ENCODE measurements at places on chromosomes 12 and 14.
A peak's percentile ranks its signal among the peaks of the same experiment; 100 is the strongest.

DNA sequence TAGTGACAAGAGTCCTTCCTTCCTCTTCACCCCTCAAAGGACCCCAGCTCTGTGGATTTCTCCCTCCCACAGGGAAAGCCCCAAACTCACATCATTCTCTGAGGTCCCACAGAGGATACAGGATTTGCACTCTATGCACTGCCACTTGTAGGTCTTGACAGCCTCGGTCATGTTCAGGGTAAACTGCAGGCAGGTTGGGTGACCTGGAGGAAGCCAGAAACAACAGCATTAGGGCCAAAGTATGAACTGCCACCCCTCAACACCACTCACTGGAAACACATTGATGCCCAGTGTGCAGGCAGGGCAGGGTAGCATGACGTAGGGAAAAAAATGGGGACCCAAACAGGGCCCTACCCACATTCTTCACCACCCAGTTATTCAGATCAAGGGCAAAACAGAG is 264.4 kb downstream of the DPF3 start:
- DNase-seq = no peak

- no peak for DNase-seq
Observed at GRCh38 chr12:82644896-82645295, 41.8 kb upstream of the TMTC2 start.

GRCh38 chr12:94714378-94715114 is 64.2 kb upstream of the TMCC3 start:
- no peak for DNase-seq

DNA sequence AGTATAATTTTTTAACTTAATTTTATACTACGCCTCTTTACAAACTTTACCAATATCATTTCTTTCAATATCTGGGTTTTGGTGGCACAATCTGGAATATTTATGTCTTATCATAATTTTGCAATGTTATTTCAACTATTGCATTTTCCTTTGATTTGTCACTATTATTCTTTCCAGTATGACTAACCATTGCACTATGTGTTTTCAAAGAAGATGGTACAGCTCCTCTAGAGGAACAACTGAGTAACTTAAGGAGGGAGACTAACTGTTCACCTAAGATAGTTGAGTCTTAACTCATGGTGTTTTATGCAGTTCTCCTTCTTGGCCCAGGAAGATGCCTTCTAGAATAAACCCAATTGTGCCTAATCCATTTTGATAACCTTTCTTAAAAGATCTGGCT is 60.5 kb upstream of the KIF21A start:
- no peak for DNase-seq

GRCh38 chr12:31321897-31322228 is 4.1 kb downstream of the SINHCAF start:
- DNase-seq = no peak

DNA sequence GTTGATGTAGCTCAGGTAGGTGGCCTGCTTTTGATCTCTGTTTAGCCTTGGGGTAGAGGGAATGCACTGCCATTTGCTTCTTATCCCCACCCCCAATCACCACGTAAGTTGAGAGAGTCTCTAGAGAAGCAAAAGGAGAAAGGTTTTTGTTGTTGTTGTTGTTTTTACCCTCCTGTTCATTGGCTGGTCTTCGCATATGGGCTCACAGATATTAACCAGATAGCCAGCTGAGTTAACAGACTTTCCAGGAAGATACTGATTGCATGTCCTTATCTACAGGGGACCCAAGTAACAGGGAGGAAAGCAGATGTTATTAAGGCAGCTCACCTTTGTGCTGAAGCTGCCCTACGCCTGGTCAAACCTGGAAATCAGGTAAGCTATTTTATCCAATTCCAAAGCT is 2.9 kb downstream of the PA2G4 start:
- DNase-seq = no peak

DNA sequence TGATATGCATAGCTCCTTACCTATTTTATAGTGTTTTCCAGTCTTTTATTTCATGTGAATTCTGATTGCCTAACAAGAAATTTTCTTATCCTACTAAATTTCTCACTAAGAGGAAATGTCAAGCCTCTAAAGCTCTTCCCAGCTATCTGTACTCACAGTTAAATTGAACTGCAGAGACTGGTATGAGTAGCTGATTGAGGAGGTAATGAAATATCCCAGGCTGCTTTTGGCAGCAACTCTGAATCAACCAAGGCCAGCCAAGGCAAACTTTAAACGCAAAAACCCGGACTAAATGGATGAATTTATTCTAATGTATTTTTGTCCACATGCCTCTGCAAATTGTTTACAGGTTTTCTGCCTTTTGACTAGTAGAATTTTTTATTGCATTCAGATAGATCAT is 119.1 kb upstream of the PMCH start:
- no peak for DNase-seq

- DNase-seq = no peak
Observed at GRCh38 chr12:88011755-88012154, 17.4 kb downstream of the C12orf50 start.

GRCh38 chr14:71693381-71693780 is 238.8 kb upstream of the RGS6 start:
- peak; percentile 31 for DNase-seq

GRCh38 chr12:67364228-67364627 is 95.1 kb downstream of the CAND1 start:
- no peak for DNase-seq

- no peak for DNase-seq
Observed at GRCh38 chr14:53330441-53330840, 177.3 kb upstream of the DDHD1 start.

DNA sequence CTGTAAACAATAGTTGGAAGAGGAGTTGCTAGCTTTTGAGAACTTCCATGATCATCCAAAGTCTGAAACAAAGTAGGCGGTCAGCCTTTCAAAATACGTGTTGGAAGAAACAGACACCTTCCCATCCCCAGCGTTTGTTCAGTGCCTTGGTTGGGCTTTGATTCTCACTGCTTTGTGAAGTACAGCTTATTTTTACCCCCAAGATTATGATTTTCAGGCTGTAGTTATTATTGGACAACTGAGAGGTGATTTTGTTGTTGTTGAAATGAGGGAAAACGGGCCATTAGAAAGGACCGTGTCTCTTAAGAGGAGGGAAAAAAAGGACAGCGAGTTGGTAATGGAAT is 921 bp upstream of the CEP83 start:
- no peak for DNase-seq
